ENCODE measurements at places on chromosomes 7 and 10.
A peak's percentile ranks its signal among the peaks of the same experiment; 100 is the strongest.

GRCh38 chr10:96831867-96832720 is at the start of gene LCOR:
Gene LCOR (plus strand): TSS chr10:96832298. CDS start chr10:96949058, 116,760 bp downstream.
- DNase-seq: peak; percentile 92

GRCh38 chr10:58104351-58104751 is 163.3 kb downstream of the IPMK start:
- no peak for DNase-seq

GRCh38 chr10:73796766-73797165 is 11.4 kb downstream of the ZSWIM8 start:
- DNase-seq: no peak

DNA sequence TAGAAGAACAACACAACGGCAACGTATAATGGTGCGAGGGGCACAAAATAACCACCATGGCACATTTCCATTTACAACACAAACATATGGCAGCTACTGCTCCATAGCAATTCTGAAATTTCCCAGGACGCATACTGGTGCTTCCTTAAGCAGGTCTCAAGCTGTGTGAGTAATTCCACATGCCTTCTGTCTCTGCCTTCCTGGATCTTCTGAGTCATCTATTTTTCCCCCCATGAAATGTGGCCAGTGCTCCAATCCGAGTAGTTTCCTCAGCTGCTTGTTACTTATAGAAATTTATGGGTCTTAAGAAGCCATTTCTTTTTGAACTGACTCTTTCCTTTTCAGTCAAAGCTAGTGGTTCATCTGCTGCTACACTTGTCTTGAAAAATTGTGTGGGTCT is 256.6 kb upstream of the KLF6 start:
- DNase-seq: no peak

- DNase-seq: peak; percentile 33
Measured at GRCh38 chr10:133258066-133258817, 18.4 kb downstream of the ADAM8 start.

- DNase-seq: no peak
Measured at GRCh38 chr10:21359202-21359601, 166.3 kb downstream of the SKIDA1 start.

- DNase-seq: no peak
Measured at GRCh38 chr10:96466-96865, 38.8 kb upstream of the ZMYND11 start.

DNA sequence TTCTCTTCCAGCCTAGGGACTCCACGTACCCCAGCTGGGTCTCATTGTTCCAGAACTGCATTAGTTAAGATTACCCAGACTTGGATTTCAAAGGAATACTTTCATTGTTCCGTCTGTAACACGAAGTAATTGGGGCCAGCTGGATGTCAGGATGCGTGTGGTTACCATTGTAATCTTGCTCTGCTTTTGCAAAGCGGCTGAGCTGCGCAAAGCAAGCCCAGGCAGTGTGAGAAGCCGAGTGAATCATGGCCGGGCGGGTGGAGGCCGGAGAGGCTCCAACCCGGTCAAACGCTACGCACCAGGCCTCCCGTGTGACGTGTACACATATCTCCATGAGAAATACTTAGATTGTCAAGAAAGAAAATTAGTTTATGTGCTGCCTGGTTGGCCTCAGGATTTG is 21.0 kb downstream of the LRRC17 start:
- peak; percentile 79 for DNase-seq

GRCh38 chr10:77972148-77972547 is 45.6 kb upstream of the DLG5 start:
- no peak for DNase-seq

GRCh38 chr10:51642581-51642980 is 56.8 kb downstream of the CSTF2T start:
- DNase-seq: peak; percentile 51

DNA sequence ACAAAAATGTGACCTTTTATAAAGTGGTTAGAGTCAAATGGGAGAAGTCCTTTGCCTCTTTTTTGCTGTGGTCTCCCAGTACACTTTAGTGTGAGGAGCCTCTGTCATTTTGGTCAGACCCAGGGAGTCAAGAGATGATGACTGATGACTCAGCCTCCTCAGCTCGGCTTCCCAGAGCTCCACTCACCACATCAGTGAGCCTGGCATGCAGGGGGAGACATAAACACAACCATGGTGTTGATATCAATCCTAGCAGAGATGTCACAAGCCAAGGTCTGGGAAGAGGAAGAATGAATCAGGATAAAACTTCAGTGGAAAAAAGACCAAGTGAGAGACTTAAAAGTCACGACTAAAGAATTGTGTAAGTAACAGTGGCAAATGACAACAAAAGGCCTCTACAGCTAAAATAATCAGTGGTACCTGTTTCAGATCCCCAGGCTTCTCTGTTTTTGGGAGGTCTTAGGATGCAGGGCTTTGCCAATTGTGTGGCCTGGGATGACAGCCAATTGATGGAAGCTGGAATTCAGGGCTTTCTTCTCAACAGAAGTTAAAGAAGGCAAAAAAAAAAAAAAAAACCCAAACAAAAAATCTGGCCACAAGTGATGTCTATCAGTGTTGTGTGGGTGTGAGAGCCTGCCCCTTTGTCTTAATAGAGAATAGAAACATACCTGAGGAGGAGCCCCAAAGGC is 50.2 kb downstream of the TFAM start:
- DNase-seq: no peak

- no peak for DNase-seq
Measured at GRCh38 chr10:110820321-110820814, 51.4 kb upstream of the PDCD4 start.

All from retina (tissue), 1 donor.